ENCODE measurements at places on chromosomes 6 and 20. TPM values are rescaled to one million over a fixed set of nuclear protein-coding genes. Genes with fewer than 3 reads are reported as not detected.

Gene SPATA25
- 4.4 TPM for total RNA-seq

GRCh38 chr20:41173161-41173721, 35.9 kb downstream of the PLCG1 start:
- H3K27me3 ChIP-seq, result no peaks in the 10 kb centered on the region
- H3K27ac ChIP-seq, result no peak overlapping the region
- no peak overlapping the region for H3K4me3 ChIP-seq
- H3K4me1 ChIP-seq, result peaks cover 12% of the 10 kb centered on the region
- DNase-seq, result peak; percentile 95
- H3K36me3 ChIP-seq, result peaks cover 83% of the 10 kb centered on the region

GRCh38 chr6:54003316-54003715, 107.9 kb upstream of the MLIP start:
- no peaks in the 10 kb centered on the region for H3K36me3 ChIP-seq
- peaks cover 2% of the 10 kb centered on the region for H3K4me1 ChIP-seq
- H3K27me3 ChIP-seq, result no peaks in the 10 kb centered on the region

- no peaks in the 10 kb centered on the region for H3K27me3 ChIP-seq
- no peak overlapping the region for H3K27ac ChIP-seq
- no peaks in the 10 kb centered on the region for H3K4me1 ChIP-seq
- no peaks in the 10 kb centered on the region for H3K36me3 ChIP-seq
- DNase-seq, result peak; percentile 32
- H3K4me3 ChIP-seq, result no peak overlapping the region
Observed at GRCh38 chr6:109840796-109841195, 137.3 kb upstream of the GPR6 start.

DNA sequence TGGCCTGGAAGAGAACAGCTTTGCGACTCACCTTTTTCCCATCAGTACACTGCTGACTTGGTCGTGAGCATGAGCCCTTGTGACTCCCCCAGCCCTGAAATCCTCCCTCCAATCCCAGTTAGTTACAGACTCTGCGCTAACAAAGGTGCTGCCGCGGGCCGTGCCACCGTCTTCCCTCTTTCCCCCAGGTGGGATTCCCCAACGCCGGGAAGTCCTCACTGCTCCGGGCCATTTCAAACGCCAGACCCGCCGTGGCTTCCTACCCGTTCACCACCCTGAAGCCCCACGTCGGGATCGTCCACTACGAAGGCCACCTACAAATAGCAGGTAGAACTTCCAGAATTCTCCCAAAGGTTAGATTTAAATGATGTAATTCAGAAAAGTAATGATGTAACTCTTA, 16.1 kb downstream of the MTG2 start:
- no peaks in the 10 kb centered on the region for H3K4me1 ChIP-seq
- DNase-seq, result no peak
- H3K27ac ChIP-seq, result no peak overlapping the region
- H3K4me3 ChIP-seq, result no peak overlapping the region
- no peaks in the 10 kb centered on the region for H3K27me3 ChIP-seq
- H3K36me3 ChIP-seq, result peaks cover 41% of the 10 kb centered on the region

DNA sequence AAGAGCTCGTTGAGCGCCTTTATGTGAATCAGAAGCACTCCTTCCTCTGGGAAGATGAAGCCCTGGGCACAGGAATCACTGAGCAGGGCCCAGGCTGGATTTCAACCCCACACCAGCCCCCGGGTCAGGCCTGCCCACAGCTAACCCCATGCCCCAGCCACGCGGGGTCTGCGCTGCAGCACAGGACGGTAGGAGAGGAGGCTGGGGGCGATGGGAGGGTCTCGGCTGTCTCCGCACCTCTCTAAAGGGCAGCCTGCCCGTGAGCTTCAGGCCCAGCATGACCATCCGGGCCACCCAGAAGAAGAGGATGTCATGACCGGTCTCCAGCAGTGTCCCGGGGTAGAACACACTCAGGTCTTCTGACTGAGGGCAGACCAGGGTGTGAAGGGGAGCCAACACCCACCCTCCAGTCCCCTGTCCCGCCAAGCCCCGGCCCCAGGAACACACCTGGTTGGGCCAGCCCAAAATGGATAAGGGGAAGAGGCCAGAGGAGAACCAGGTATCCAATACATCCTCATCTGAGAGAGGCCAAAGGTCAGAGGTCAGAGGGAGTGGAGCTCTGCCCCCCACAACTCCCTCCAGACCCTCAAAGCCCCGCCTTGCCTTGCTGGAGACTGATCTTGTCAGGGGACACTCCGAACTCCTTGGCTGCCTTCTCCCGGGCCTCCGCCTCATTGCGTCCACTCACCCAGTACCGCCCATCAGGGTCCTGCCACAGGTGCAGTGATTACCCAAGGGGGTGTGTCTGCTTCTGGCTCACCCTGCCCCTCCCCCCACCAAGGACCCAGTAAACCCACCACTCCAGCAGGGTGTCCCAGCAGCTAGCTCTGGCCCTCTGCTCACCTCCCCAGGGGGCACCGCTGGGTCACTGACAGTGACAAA, 4.4 kb upstream of the VWA7 start:
- H3K4me3 ChIP-seq, result no peak overlapping the region
- no peaks in the 10 kb centered on the region for H3K4me1 ChIP-seq
- no peak for DNase-seq
- H3K36me3 ChIP-seq, result peaks cover 51% of the 10 kb centered on the region

Data from endodermal cell (in vitro differentiated cells).